ENCODE measurements at places on chromosomes 11 and 22.

- DNase-seq = no peak
Measured at GRCh38 chr11:77346906-77347603, 45.6 kb upstream of the GDPD4 start.

- DNase-seq = no peak
Measured at GRCh38 chr11:78783846-78784245, 209.2 kb upstream of the NARS2 start.

DNA sequence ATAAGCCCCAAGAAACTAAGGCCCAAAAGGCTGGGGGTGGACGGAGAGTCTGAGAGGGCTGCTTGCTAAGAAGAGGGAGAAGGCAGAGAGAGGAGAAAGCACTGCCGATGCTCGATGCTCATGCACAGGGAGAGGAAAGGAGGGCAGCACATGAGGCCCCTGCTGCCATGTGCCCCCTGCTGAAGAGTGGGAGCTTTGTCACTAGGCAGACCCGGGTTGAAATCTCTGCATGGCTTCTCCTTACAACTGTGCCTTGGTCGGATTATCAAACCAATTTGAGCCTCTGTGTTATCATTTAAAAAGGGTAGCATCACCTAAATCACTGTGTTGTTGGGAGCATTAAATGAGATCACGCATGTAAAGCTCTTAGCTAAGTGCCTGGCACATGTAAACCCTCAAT, 330.5 kb downstream of the NXPE2 start:
- no peak for DNase-seq

- DNase-seq = no peak
Measured at GRCh38 chr11:33574331-33574730, 126.3 kb downstream of the C11orf91 start.

- DNase-seq = no peak
Measured at GRCh38 chr11:132839236-132839945, 692.9 kb downstream of the OPCML start.
